NCI-H2029 treated with DMSO at 0.1 percent for 48 hours (cell line): ENCODE measurements at places on chromosomes 2 and 18.

DNA sequence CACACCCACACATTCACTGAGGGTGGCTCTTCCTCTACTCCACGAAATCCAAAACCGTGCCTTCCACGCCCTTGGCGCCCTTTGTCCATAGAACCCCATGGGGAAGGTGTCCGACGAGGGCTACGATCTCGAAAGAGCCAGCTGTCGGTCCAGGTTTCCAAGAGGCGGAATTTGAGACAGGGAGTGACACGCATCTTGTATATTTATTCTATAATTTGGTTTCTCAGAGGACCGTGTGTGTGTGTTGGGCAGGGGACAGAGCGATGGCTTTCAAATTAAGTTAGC is 726 bp downstream of the C2orf69 start:
- DNase-seq, result no peak

GRCh38 chr2:197904446-197904845 is 100.1 kb downstream of the PLCL1 start:
- DNase-seq, result no peak

GRCh38 chr2:17916584-17916983 is 38.1 kb downstream of the KCNS3 start:
- DNase-seq, result peak; percentile 43

- DNase-seq, result no peak
Measured at GRCh38 chr2:240013343-240013742, 11.8 kb downstream of the NDUFA10 start.

- no peak for DNase-seq
Measured at GRCh38 chr18:7572822-7573221, 5.7 kb downstream of the PTPRM start.

DNA sequence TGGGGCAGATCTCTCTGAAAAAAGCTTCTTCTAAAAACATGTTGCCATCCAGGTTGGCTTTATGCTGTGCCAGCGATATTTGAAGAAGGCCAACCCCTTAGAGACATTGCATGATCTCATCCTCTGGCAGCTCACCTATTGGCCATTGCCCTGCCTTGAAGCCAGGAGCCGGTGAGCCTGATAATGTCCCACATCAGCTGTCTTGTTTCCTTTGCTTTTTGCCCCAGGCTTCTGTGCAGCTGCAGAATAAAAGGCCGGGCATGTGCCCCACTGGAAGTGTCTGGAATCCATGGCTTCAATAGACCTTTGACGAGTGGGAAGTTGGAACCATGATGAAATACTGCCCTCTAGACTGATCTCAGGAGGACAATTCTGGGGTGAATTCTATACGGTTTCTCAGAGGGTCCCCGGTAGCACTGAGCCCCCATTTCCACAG is 523.5 kb upstream of the ZEB2 start:
- no peak for DNase-seq

DNA sequence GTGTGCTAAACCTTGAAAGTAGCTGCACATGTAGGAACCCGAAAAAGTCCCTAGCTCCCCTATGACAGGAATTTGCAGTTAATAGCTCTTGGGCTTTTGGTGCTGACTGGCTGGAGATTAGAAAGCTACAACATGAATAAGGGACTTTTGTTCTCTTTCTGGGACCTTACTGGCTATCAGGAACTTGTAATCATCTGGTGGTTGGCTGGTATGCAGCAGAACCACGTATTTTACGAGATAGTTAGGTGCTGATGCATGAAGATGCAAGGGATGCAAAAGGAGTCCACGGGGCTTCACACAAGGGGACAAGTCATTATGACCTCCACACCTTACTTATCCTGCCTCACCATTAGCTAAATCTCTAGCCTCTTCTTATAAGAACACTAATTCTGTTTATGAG is 190.2 kb upstream of the NRXN1 start:
- no peak for DNase-seq

GRCh38 chr2:206642075-206643025 is at the start of gene FAM237A:
FAM237A (plus strand) TSS chr2:206642487; CDS start chr2:206644237, 1,750 bp downstream.
- no peak for DNase-seq

DNA sequence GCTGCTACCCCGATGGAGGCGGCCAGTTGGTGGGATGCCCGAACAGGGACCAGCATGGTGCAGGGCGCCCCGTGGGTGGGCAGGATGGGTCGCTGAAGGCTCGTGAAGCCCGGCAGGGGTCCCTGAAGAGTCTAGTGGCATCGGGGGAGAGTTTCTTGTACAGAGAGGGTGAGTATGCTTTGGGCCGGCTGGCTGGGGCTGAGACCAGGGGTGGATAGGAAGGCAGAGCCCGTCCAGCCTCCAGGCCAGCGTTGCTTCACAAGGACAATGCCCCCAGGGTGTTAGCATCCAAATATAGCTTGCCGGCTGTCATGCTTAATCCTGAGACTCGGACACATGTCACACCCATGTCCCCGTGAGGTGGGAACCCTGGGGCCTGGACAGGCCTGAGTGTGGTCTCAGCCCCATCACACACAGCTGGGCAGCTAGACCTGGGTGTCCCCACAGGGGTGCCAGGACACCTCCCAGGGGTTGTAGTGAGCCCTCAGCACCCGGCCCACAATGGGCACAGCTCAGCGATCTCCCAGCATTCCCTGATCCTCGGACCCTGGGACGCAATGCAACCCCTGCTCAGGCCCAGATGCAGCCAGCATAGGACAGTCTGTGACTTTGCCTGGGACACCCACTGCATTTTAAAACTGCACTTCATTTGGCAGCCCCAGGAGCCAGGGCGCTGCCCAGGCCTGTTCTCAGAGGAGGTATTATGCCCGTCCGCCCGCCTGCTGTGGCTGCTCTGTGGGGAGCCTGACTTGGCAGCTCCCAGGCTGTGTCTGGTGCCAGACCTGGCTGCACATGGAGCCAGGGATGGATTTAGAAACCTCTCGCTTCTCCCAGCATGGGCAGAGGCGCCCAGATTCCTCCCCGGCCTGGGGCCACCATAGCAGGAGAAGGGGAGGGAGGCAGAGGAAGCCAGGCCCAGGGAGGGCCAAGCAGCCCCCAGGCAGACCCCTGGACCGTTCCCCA is 36.4 kb downstream of the RAMP1 start:
- no peak for DNase-seq

GRCh38 chr2:59866436-59866835 is 687.0 kb downstream of the BCL11A start:
- DNase-seq, result no peak

- DNase-seq, result no peak
Measured at GRCh38 chr2:49004036-49004626, 150.2 kb downstream of the FSHR start.

- no peak for DNase-seq
Measured at GRCh38 chr18:24974431-24974830, 377.5 kb downstream of the ZNF521 start.

DNA sequence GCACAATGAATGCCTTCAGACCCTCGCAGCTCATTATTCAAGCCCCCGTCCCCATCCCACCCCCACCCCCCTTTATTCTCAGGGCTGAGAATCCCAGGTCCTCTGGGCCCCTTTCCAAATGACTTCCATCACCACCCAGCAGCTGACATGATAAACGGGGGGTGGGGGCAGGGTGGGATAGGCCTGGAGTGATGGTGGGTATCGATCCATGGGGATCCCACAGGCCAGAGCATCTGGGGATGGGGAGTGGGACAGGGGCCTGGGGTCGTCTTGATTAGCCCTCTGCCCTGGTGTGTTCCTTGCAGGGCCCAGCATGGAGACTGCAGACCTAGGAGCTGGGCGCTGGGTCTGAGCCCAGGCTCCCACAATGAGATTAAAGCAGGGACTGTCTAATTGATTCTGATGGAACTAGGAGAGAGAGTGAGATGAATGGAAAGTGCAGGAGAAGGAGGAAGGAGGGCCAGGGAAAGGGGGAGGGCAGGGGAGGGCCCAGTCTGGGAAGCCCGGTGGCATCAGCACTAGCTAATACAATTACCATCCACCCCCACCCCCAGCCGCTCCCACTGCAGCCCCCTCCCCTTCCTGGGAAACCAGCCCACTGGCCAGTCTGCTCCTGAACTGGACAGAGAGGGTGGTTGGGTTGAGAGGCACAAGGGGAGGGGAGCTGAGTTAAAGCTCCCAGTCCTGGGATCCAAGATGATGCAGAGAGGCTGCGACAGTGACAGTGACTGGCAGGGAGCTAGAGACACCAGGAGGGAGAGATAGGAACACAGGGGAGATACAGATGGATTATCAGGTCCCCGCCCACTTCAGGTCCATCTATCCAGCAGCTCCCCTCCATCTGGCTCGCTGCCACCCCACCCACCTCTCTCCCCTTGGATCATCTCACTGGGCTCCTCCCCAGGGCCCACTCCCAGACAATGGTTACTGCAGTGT is 13.1 kb upstream of the TNS1 start:
- DNase-seq, result no peak

GRCh38 chr2:203022751-203023150 is 8.1 kb downstream of the NBEAL1 start:
- DNase-seq, result no peak
